Right lobe of liver (tissue), 6 donors: ENCODE measurements at places on chromosomes 12 and 14. TPM values are rescaled to one million over a fixed set of nuclear protein-coding genes. Genes with fewer than 3 reads are reported as not detected.

The INSM2 gene
- total RNA-seq: not detected

The DEPDC4 gene
- total RNA-seq: 1.6 TPM

The AKAP5 gene
- total RNA-seq: 0.35 TPM

The CCDC184 gene
- not detected for total RNA-seq

The APOF gene
- 112 TPM for total RNA-seq

The OASL gene
- total RNA-seq: 5.1 TPM

The EP400 gene
- total RNA-seq: 14.4 TPM

GRCh38 chr14:54001189-54001878, 44.7 kb upstream of the BMP4 start:
- H3K4me1 ChIP-seq: no peaks in the 10 kb centered on the region
- H3K4me3 ChIP-seq: no peak overlapping the region
- H3K27me3 ChIP-seq: no peaks in the 10 kb centered on the region
- no peaks in the 10 kb centered on the region for H3K36me3 ChIP-seq
- H3K27ac ChIP-seq: no peak overlapping the region

GRCh38 chr12:98156697-98157096, 358.7 kb upstream of the TMPO start:
- no peak overlapping the region for H3K27ac ChIP-seq
- H3K4me3 ChIP-seq: no peak overlapping the region
- no peak for DNase-seq
- H3K27me3 ChIP-seq: no peaks in the 10 kb centered on the region
- no peaks in the 10 kb centered on the region for H3K4me1 ChIP-seq
- no peaks in the 10 kb centered on the region for H3K36me3 ChIP-seq

DNA sequence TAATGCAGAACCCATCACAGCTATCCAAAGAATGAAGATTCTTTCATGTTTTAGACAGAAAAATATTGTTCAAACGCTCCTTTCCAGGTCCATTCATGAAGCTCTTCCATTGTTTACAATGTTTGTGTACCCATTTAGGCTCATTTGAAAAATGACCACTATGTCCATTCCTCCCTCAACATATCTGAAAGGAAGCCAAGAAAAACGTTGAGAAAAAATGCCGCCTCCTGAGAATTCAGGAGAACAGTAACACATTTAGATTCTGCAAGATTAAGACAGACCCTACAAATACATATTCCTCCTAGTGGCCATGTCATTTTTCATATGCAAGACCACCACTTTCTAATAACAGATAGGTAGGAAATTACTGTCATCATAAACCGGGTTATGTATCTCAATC, 124.4 kb downstream of the SLC25A21 start:
- H3K27me3 ChIP-seq: no peaks in the 10 kb centered on the region
- no peaks in the 10 kb centered on the region for H3K36me3 ChIP-seq
- DNase-seq: no peak
- no peaks in the 10 kb centered on the region for H3K4me1 ChIP-seq

GRCh38 chr12:100185361-100185894, 15.2 kb upstream of the ACTR6 start:
- H3K27ac ChIP-seq: no peak overlapping the region
- no peak for DNase-seq
- no peaks in the 10 kb centered on the region for H3K36me3 ChIP-seq
- H3K4me1 ChIP-seq: no peaks in the 10 kb centered on the region
- no peak overlapping the region for H3K4me3 ChIP-seq

- H3K36me3 ChIP-seq: no peaks in the 10 kb centered on the region
- H3K27ac ChIP-seq: no peak overlapping the region
- no peaks in the 10 kb centered on the region for H3K27me3 ChIP-seq
- H3K4me1 ChIP-seq: no peaks in the 10 kb centered on the region
Observed at GRCh38 chr12:58393152-58393551, 451.8 kb downstream of the ATP23 start.

DNA sequence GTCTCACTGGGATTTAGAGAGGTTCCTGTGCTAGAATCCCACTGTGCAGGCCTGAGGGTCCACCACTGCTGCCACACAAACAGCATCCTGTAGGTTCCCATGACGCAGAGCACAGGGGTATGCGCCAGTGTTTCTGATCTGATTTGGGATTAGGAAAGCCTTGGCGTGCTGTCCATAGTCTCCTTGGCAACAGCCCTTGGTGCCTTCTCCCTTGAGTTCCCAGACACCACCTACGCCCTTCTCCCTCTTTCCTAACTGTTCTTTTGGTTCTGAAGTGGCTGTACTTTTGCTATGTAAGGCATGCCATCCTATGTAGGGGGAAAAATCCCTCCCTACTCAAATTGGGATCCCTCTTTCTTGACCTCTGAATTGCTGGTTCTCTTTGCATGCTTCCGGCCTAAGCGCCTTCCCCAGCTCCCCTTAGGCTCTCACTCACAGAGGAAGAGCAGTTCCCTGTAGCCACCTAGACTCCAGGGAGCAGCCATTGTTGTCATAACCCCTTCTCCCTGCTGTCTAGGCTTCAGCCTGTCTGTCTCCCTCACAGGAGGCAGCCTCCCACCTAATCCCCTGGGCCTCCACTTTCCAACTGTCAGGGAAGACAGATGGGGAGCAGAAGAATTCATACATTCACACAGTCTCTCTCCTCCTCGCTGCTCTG, 14.8 kb upstream of the RIC8B start:
- no peak overlapping the region for H3K4me3 ChIP-seq
- peaks cover 7% of the 10 kb centered on the region for H3K4me1 ChIP-seq
- no peaks in the 10 kb centered on the region for H3K27me3 ChIP-seq
- H3K27ac ChIP-seq: no peak overlapping the region

DNA sequence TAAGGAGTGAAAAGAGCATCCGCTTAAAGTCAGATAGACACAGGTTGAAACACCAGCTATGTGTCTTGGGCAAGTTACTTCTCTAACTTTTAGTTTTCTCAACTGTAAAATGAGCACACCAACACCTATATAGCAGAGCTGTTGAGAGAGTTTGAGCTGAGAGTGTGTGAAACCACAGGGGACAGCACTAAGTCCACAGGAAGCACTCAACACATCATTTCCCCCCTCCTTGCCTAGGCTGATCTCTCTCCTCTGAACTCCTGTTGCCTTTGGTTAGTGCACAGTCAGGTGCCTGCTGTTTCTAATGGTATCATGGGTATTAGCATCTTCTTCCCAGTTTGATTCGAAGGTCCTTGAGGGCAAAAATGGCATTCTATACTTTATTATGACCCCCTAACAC, 176.7 kb downstream of the DPF3 start:
- no peaks in the 10 kb centered on the region for H3K4me1 ChIP-seq
- H3K27me3 ChIP-seq: no peaks in the 10 kb centered on the region
- DNase-seq: no peak
